GM12878 (cell line): ENCODE measurements at places on chromosomes 2 and 18. TPM values are rescaled to one million over a fixed set of nuclear protein-coding genes. Genes with fewer than 3 reads are reported as not detected.

EFR3B gene
- total RNA-seq, result 3.5 and 3.9 TPM in 2 replicates

CTDP1 gene
- 30.4 and 31.3 TPM in 2 replicates for total RNA-seq

FKBP1B gene
- total RNA-seq, result 0.33 TPM in 1 of 2 replicates, not detected in the other

IL1R1 gene
- 0.61 and 1.1 TPM in 2 replicates for total RNA-seq

OTOS gene
- not detected in 2 replicates for total RNA-seq

PLGLB1 gene
- 1.2 and 2.2 TPM in 2 replicates for total RNA-seq

SLC9A4 gene
- 0.05 and 0.10 TPM in 2 replicates for total RNA-seq

CIDEA gene
- total RNA-seq, result not detected in 2 replicates

KCNK3 gene
- 0.11 and 0.13 TPM in 2 replicates for total RNA-seq

CREG2 gene
- total RNA-seq, result not detected in 2 replicates

SERPINB3 gene
- not detected in 2 replicates for total RNA-seq

NLRC4 gene
- 0.40 and 0.54 TPM in 2 replicates for total RNA-seq

ICOS gene
- 0.77 and 1.0 TPM in 2 replicates for total RNA-seq

DSEL gene
- 0.03 TPM in 1 of 2 replicates, not detected in the other for total RNA-seq

KCNG2 gene
- total RNA-seq, result not detected in 2 replicates

AMER3 gene
- not detected in 2 replicates for total RNA-seq

CCBE1 gene
- 0.08 and 0.49 TPM in 2 replicates for total RNA-seq

MYOM1 gene
- total RNA-seq, result 1.0 and 1.1 TPM in 2 replicates

DLX2 gene
- not detected in 2 replicates for total RNA-seq

IL37 gene
- not detected in 2 replicates for total RNA-seq

TOGARAM2 gene
- not detected in 2 replicates for total RNA-seq

MEP1B gene
- total RNA-seq, result not detected in 2 replicates

C1QL2 gene
- not detected in 2 replicates for total RNA-seq

ANKRD30BL gene
- 0.05 TPM in 1 of 2 replicates, not detected in the other for total RNA-seq

SERPINB5 gene
- total RNA-seq, result not detected in 2 replicates

RAX gene
- not detected in 2 replicates for total RNA-seq

ANO7 gene
- total RNA-seq, result 0.88 and 1.4 TPM in 2 replicates

GCG gene
- 0.29 TPM in 1 of 2 replicates, not detected in the other for total RNA-seq

INPP4A gene
- 54.0 and 62.3 TPM in 2 replicates for total RNA-seq

PAX3 gene
- not detected in 2 replicates for total RNA-seq

KANSL3 gene
- 25.9 and 26.1 TPM in 2 replicates for total RNA-seq

MLPH gene
- 0.40 and 0.85 TPM in 2 replicates for total RNA-seq

STPG4 gene
- not detected in 2 replicates for total RNA-seq

RGPD4 gene
- total RNA-seq, result not detected in 2 replicates

BCL11A gene
- total RNA-seq, result 22.7 and 26.6 TPM in 2 replicates

TBC1D8 gene
- 4.4 and 4.9 TPM in 2 replicates for total RNA-seq

POMC gene
- total RNA-seq, result 6.2 and 6.8 TPM in 2 replicates

SLC16A14 gene
- 5.6 and 6.4 TPM in 2 replicates for total RNA-seq

DCDC2C gene
- not detected in 2 replicates for total RNA-seq

RAD51AP2 gene
- total RNA-seq, result not detected in 2 replicates

TSPYL6 gene
- not detected in 2 replicates for total RNA-seq

CRACDL gene
- total RNA-seq, result 0.48 and 0.72 TPM in 2 replicates

NEU4 gene
- total RNA-seq, result 0.28 and 0.98 TPM in 2 replicates

ATP8B1 gene
- 0.16 and 0.23 TPM in 2 replicates for total RNA-seq

SPATA3 gene
- 0.19 TPM in 1 of 2 replicates, not detected in the other for total RNA-seq

NTSR2 gene
- not detected in 2 replicates for total RNA-seq

CYP27A1 gene
- total RNA-seq, result 0.61 and 0.72 TPM in 2 replicates

POTEE gene
- 0.29 and 0.33 TPM in 2 replicates for total RNA-seq

LOXHD1 gene
- not detected in 2 replicates for total RNA-seq

HMSD gene
- 49.4 and 62.2 TPM in 2 replicates for total RNA-seq
